ENCODE measurements at places on chromosomes 11 and 22.

- no peak for DNase-seq
These were observed 453 bp upstream of the MAFF start for GRCh38 chr22:38201371-38201710.

- no peak for DNase-seq
These were observed 67.3 kb upstream of the ANO1 start for GRCh38 chr11:70010774-70011173.

DNA sequence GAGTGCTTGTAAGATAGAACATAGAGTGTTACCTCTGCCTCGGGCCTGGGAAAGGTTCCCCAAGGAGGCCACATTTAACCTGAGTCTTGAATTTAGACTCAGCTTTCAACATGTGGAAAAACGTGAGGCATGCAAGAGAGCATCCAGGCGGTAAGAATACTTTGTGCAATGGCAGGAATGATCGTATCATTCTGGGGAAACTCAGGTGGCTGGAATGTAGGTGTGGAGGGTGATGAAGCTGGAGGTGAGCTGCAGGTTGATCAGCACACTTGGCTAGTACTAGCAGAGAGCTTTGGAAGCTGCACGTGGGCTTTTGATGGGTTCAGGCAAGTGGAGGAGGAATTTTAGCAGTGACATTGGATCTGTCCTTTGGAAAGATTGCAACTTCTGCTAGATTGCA, 270.3 kb upstream of the RAG2 start:
- DNase-seq = no peak

DNA sequence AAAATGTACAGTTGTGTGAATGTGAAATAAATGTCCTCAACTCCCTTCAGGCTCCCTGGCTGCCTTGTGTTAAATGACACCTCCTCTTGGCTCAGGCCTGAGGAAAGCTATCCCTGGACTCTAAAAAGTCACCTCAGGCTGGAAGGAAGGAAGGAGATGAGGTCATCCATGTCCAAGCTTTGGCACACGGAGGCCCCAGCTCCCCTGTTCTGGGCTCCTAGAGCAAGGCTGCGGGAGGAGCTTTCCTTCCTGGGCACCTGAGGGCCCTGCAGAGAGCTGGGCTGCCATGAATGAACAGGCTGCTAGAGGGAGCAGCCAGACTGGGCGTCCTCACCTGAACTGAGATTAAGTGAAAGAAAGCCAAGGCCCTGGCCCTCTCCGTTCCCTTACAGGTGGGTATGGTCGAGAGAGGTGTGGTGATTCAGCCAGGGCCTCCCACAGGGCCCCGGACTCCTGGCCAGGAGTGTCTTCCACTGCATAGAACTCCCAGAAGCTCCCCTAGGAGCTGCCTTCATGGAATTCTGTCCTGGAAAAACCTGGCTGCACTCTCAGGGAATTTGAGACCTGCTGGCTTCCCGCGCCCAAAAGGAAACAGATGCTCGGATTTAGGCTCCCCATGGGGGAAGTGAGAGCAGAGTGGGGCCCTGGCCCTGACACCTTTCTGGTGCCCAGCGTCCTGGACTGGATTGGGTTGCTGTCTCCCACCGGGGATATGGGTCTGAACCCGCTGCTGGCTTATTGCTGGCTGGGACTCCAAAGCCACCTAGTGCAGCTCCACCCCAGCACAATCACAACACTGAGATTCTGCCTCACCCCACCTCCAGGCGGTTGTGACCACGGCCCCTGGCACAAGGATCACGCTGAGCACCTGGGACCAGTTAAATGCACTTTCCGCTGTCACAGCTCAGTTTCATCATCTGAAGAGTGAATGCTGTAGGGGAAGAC, 22.2 kb downstream of the MYBPC3 start:
- DNase-seq = no peak
